ENCODE measurements at places on chromosomes 13 and 19.

- no peak for DNase-seq
Observed at GRCh38 chr13:30714629-30715371, 20.5 kb upstream of the ALOX5AP start.

GRCh38 chr19:35509018-35509652 is 4.3 kb downstream of the DMKN start:
- no peak for DNase-seq

GRCh38 chr19:31015778-31016177 is 333.5 kb downstream of the TSHZ3 start:
- no peak for DNase-seq

- no peak for DNase-seq
Observed at GRCh38 chr13:92224052-92224821, 825.8 kb downstream of the GPC5 start.

GRCh38 chr19:51145916-51146493 is 3.9 kb downstream of the SIGLEC7 start:
- peak; percentile 41 for DNase-seq

GRCh38 chr19:993831-994393 is 6.3 kb upstream of the GRIN3B start:
- no peak for DNase-seq

GRCh38 chr19:33256261-33256660 is 30.6 kb upstream of the SLC7A10 start:
- no peak for DNase-seq

- DNase-seq: no peak
Observed at GRCh38 chr13:46675016-46675415, 121.9 kb downstream of the ESD start.

- peak; percentile 72 for DNase-seq
Observed at GRCh38 chr19:12828494-12828893, 5.9 kb downstream of the RTBDN start.

- DNase-seq: no peak
Observed at GRCh38 chr19:4115050-4115817, 8.7 kb downstream of the MAP2K2 start.

- no peak for DNase-seq
Observed at GRCh38 chr19:41421314-41421713, 5.9 kb downstream of the B3GNT8 start.

DNA sequence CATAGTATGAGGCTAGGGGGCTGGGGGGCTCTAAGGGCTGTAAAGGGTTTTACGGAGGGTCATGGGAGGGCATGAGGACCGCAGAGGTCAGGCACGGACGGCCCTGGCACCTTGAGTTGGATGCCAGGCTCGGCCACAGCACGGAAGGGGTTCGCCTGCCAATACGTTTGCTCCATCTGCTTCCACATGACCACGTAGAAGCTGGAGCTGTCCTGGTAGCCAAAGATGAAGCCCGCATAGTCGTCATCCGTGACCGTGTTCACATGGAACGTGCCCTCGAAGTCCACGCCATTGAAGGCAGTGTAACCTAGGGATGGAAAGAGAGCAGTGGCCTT is 6.4 kb downstream of the COMP start:
- no peak for DNase-seq

- no peak for DNase-seq
Observed at GRCh38 chr13:60925686-60926085, 490.0 kb downstream of the PCDH20 start.

- no peak for DNase-seq
Observed at GRCh38 chr13:94303644-94304174, 175.8 kb downstream of the DCT start.

GRCh38 chr19:13109361-13110098 is 6.9 kb upstream of the LYL1 start:
- DNase-seq: no peak

DNA sequence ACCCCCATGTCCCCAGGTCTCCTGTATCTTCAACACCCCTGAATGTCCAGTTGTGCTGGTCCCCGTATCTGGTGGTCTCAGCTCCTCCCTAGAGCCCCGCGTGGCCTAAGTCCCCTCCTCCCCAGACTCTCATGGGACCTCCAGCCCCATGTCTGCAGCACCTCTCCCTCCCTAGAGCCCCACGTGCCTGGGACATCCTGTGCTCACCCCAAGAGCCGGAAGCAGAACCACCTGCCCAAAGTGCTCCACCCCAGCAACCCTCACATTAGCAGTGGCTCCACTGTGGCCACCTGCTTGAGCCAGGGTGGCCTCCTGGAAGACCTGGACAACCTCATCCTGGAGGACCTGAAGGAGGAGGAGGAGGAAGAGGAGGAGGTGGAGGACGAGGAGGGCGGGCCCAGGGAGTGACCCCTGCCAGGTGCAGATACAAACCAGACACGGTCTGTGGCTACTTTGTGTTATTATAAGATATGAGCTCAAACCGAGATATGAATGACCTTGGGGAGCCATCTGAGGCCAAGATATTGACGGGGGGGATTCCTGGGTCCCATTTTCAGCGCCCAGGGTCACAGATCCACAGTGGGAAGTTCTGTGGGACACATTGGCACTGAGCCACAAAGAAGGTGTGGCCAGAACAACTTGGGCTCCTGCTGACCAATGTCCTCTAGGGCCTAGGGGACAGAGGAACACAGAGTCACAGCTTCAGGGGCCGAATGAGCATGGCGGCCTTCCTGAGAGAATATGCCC is 6.0 kb downstream of the SHFL start:
- no peak for DNase-seq

- DNase-seq: no peak
Observed at GRCh38 chr19:14580623-14581237, 2.2 kb upstream of the CLEC17A start.

- DNase-seq: no peak
Observed at GRCh38 chr19:50449236-50449899, 16.7 kb downstream of the MYBPC2 start.

DNA sequence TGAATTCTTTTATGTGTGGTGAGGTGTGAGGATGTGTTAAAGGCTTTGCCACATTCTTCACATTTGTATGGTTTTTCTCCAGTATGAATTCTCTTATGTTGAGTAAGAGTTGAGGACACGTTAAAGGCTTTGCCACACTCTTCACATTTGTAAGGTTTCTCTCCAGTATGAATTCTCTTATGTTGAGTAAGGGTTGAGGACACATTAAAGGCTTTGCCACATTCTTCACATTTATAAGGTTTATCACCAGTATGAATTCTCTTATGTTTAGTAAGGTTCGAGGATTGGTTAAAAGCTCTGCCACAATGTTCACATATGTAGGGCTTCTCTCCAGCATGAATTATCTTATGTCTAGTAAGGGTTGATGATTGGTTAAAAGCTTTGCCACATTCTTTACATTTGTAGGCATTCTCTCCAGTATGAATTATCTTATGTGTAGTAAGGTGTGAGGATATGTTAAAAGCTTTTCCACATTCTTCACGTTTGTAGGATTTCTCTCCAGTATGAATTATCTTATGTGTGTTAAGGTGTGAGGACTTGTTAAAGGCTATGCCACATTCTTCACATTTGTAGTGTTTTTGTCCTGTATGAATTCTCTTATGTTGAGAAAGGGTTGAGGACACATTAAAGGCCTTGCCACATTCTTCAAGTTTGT is 27.1 kb downstream of the ZNF724 start:
- no peak for DNase-seq

DNA sequence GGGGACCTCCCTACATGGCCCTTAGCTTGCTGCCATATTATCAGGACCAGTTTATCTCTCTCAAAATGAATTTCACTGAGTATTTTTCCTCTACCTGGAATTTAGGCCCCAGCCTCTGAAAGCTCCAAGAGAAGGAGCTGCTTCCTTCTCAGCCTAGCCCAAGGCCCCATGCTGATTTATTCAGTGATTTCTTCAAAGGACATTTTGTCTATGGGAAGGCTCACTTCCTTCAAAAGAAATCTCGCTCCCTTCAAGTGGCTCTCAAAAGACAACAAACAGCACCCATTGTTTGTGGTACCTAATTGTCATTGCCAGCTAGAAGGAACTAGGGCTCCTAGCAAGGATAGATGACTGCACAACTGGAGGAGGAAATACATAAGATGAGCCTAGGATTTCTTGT is 172.4 kb downstream of the SLC7A1 start:
- no peak for DNase-seq

DNA sequence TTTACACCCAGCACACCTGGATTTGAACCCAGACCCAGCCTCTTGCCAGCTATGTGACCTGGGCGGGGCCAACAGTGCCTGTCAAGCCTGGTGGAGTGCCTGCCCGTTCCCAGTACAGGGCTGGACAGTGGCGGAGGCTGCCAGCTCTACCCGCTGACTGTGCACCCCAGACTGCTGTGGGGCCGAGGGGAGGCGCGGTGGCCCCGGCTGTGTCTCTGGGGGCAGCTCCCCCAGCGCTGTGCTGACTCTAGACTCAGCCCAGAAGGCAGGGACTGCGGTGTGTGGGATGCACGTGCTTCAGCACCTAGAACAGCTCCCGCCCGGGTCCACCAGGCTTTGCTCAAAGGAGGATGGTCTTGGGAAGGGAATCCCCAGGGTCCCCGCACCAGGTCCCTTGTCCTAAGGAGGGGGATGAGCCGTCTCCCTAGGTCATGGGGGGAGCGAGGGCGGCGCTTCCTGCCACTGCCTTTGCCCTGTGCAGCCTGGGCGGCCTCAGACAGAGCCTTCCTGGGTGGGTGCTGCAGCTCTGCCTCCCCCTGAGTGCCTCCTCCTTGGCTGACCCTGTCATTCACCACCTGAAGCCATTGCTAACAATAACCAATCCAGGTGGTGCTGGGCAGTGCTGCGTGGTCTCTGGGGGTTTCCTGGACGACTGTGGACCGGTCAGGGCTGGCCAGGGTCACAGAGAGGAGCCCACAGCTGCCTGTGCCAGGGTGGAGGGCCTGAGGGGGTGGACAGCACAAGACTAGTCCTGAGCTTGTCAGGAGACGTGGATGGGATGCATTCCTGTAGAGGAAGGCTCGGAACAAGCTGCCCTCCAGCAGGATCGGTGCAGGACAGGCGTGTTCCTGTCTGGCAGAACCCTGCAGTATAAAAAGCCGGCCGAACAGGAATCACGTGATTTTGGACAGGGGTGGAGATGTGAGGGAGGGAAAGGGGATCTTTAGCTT is 18.6 kb downstream of the TMEM255B start:
- peak; percentile 78 for DNase-seq

GRCh38 chr19:14826006-14826405 is 9.0 kb downstream of the OR7A5 start:
- no peak for DNase-seq

DNA sequence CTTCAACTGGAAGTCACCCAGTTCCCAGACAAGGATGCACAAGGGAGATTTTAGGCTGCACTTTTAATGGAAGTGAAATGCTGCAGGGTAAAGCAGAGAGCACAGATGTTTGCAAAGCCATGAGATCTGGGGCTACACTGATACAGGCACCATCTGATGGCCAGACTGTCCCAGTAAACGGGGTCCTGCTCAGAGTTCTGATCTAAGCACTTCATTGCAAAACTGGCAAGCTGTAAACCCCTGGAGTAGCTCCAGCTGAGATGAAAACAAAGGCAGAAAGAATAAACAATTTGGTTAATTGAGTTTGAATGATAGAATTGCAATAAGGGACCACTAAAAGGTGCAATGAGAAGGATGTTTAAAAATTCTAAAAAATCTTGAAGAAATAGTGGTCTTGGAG is 197.1 kb downstream of the OXGR1 start:
- DNase-seq: no peak
